ENCODE measurements at places on chromosomes 5 and 9. TPM values are rescaled to one million over a fixed set of nuclear protein-coding genes. Genes with fewer than 3 reads are reported as not detected.

DNA sequence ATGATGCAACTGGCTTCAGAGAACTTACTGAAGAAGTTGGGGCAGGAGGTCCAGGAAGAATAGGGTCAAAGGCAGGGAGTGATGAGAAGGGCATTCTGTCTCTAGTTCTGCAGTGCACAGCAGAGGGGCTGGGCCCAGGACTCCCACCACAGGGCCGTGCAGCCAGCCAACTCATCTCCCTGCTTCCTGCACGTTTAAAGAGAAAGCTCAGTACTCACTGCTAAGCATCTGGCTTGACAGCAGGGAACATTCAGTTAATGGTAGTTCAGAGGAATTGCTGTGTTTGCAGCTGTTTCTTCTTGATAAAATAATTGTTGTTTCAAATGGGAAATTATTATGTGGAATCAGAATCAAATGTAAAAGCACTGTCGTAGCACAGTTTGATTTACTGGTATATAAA, 25.6 kb upstream of the SCAMP1 start:
- H3K36me3 ChIP-seq = peaks cover 7% of the 10 kb centered on the region
- no peaks in the 10 kb centered on the region for H3K4me1 ChIP-seq
- H3K4me3 ChIP-seq = no peak overlapping the region
- H3K27ac ChIP-seq = no peak overlapping the region
- peaks cover 12% of the 10 kb centered on the region for H3K27me3 ChIP-seq

Gene GPRIN1
- not detected for total RNA-seq

Gene SOHLH1
- not detected for total RNA-seq

DNA sequence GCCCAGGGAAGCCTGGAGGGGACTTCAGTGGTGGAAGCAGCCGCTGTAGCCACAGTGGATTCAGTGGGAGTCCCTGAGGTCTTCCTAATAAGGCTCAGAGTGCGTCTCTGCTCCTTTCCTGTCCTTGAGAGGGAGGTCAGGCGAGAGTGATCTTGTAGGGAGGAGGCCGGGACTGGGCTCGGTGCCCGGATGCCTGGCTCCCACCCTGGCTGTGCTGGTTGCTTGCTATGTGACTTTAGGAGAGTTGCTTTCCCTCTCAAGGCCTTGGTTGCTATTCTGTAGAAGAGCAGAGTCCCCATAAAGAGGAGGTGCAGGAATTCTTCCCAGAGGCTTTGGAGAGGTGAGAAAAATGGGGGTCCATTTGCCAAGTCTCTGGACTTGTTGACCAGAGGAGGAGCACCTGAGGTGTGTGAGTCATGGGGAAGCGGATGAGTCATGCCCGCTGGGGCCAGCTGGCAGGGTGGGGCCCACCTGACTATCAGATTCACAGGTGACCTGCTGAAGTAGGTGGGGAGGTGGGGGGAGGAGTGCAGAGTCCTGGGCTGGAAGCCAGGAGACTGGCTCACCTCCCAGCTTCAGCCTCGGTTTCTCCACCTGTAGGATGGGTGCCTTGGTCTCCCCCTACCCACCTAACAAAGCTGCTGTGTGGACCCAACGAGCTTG, 13.8 kb downstream of the GSN start:
- H3K4me1 ChIP-seq = peaks cover 26% of the 10 kb centered on the region
- no peaks in the 10 kb centered on the region for H3K27me3 ChIP-seq
- no peak overlapping the region for H3K27ac ChIP-seq
- no peak overlapping the region for H3K4me3 ChIP-seq

DNA sequence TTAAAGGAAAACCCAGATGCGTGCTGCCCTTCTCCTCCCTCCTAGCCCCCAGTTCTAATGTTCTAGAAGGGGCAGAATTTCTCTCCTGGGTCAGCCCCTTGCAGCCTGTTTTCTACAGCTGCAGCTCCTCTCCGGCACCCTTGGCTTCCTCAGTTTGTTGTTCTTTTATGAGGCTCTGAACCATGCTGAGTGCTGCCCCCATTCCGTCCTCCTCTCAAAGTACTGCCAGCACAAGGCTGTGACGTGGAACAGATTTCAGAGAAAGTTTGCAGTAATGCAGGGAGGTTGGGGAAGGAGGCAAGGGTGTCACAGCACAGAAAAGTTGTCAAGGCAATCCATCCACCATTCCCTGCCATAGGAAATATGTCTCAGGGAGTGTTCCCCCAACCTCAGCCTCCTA, 63.3 kb downstream of the RGS3 start:
- peak overlapping the region; percentile 90 for H3K27ac ChIP-seq
- H3K27me3 ChIP-seq = no peaks in the 10 kb centered on the region
- peaks cover 47% of the 10 kb centered on the region for H3K36me3 ChIP-seq
- peaks cover 66% of the 10 kb centered on the region for H3K4me1 ChIP-seq
- H3K4me3 ChIP-seq = peak overlapping the region; percentile 85
- no peak for DNase-seq

DNA sequence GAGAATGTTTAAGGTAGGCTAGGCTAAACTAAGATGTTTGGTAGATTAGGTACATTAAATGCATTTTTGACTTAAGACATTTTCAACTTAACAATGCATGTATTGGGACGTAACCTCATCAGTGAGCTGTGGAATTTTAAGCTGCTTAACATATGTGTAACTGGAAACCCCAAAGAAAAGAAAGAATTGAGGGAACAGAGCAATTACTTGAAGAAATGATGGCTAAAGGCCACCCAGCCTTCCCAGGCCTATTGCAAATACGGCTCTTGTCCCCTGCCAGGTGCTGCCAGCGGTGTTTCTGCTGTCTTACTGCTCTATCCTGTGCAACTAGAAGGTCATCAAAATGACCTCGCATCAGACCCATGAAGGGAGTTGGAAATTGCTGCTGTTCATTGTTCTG, 52.0 kb downstream of the RICTOR start:
- no peak for DNase-seq
- peaks cover 59% of the 10 kb centered on the region for H3K4me1 ChIP-seq

GRCh38 chr9:121156263-121156731, 45.4 kb downstream of the RAB14 start:
- H3K36me3 ChIP-seq = peaks cover 88% of the 10 kb centered on the region
- peaks cover 32% of the 10 kb centered on the region for H3K4me1 ChIP-seq
- peak overlapping the region; percentile 48 for H3K4me3 ChIP-seq
- peak overlapping the region; percentile 76 for H3K27ac ChIP-seq
- no peak for DNase-seq
- H3K27me3 ChIP-seq = no peaks in the 10 kb centered on the region

All from naive thymus-derived CD8-positive, alpha-beta T cell (primary cell).